Cerebellar nuclear complex (tissue), 1 donor: ENCODE measurements at places on chromosomes 2 and 18.

- no peak for DNase-seq
These were observed 3.6 kb upstream of the RNU2-63P start for GRCh38 chr2:88019985-88020384.

DNA sequence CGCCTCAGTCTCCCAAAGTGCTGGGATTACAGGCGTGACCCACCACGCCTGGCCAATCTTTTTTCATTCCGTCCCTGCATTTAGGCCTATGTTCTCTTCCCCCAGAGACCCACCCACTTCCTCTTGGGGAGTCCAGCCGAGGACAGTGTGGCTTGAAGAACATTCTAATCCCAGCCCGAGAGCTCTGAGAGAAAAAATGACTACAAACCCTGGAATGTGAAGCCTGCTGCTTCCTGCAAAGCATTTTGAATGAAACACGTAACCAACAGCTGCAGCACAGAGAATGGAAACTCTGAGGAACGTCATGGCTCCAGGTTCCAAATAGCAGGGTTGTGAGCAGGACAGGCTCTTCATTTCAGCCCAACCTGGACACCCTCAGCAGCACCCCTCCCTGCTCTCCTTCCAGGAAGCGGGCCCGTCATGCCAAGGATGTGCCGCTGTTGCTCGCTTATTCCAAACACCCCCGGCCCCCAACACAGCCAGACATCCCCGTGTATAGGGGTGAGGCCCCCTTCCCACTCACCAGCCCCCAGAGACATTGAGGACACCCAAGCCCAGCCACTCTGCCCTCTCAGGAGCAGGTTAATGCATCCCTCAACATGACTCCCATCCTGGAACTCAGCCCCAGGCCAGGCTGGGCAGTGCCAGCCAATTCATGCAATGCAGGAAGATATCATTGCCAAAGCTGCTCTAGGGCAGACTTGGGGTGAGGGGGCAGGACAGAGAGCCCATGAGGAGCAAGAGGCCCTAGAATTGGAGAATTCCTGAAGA, 139.8 kb downstream of the ZFP36L2 start:
- no peak for DNase-seq

DNA sequence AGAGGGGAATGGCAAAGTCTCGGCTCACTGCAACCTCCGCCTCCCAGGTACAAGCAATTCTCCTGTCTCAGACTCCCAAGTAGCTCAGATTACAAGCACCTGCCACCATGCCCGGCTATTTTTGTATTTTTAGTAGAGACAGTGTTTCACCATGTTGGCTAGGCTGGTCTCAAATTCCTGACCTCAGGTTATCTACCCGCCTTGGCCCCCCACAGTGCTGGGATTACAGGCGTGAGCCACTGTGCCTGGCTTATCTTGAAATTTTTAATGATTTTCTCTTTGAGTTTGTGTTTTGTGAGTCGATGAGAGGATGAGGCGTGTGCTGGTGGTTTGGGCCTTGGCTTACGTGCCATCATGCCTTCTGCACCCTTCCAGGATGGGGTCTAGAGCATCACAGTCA, 101.3 kb upstream of the ST3GAL5 start:
- DNase-seq, result no peak

DNA sequence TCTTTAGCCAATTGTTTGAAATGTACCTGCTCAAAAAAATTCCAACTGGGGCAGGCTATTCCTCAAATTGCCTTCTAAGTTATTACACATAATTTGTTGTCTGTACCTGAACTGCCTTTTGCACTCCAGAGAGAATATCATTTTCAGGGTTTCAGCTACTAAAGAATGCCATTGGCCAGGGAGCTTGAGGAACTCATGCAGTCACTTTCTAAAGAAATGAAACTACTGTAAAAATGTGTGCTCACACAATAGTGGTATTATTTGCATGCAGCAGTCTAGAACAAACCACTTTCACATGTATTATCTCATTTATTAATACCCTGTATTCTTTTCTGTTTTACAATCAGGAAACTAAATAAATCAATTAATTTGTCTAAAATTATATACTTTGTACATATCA, 152.2 kb downstream of the PID1 start:
- no peak for DNase-seq

DNA sequence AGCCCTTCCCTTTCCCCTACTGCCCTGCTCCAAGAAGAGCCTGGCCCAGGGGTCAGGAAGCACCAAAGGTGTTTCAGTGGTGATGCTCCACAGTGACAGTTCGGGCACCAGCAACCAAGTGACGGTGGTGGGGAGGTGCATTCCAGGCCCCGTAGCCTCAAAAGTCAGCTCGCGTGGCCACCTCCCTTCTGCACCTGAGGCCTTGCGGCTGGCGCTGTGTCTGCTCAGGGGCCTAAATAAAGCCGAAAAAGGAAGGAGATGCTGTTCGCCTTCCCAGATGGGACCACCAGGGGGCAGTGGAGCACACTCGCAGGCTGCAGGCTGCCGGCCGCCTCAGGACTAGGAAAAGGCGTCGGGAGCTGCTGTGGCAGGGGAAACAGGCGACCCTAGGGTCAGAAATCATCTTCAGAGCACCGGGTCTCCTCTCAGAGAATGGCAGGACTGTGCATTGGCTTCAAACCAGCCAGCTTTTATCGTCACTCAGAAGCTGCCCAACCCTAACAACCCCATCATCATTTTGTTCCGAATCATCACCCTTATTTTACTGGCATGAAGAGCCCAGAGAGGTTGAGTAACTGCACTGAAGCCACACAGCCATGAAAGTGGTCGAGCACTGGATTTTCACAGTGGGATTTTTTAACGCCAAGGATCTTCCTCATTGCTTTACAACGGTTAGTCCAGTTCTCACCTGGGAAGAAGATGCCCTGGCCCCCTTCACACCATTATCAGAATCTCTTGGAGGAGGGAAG, 213.0 kb upstream of the CELF4 start:
- DNase-seq, result no peak

DNA sequence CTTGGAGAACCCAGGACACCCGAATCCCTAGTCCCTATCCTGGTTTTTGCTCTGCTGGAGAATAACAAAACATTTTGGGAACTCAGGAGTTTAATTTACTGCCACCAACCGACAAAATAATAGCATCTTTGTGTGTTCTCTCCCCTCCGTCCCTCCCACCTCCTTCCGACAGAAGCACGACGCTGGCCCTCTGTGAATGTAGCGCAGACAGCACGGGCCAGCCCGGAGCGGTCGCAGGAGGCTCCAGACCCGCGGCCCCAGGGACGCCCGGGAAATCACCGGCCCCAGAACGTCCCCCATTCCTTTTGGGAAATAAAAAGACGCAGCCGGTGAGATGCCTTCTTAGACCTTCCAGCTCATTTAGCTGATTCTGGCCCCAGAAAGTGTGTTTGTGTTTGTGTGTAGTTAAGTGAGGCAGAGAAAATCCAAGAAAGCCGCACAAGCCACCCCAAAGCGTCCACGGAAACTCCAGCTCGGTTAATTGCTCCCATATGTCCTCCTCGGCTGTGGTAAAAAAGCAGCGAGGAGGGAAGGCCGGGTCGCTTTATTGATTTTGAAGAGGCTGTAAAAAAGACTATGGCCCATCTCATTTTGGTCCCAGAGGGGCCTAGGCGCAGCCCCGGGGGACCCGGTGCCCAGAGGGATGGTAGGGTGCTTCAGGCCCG, 577 bp upstream of the TANC1 start:
- DNase-seq, result no peak

DNA sequence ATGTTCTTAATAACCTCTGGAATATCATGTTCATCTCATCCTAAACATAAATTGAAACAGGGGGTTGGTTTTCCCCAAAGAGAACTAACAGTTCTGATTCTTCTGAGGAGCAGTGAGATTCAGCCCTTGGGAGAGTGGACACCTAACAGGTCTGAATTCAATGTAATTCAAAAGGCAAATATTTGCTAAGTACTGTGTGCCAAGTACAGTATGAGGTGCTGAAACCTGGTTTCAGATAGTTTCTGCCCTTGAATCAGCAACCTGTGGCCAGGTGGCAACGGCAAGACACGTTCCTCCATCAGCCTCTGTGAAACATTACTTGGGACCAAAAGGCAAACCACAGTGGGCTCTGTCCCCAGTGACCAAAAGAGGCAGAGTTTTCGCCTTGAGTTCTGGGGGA, 1.3 kb downstream of the LRRC30 start:
- no peak for DNase-seq

DNA sequence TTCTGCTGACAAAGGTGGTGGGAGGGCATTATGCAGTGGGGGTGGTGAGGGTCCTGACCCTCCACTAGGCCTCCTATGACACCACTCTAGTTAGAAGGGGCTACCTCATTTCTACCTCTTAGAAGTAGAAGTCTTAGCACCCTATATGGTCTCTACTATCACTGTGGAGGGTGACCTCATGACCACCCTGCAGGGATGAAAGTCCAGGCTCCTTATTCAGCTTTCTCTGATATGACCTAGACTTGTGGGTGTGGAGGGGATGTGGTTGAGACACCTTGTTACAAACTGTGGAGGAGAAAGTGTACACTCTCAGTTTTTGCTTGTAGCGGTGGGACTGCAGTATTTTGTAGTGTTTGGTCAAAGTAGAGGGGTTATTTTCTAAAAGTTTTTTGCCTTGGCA, 18.6 kb downstream of the TMEM182 start:
- DNase-seq, result no peak

DNA sequence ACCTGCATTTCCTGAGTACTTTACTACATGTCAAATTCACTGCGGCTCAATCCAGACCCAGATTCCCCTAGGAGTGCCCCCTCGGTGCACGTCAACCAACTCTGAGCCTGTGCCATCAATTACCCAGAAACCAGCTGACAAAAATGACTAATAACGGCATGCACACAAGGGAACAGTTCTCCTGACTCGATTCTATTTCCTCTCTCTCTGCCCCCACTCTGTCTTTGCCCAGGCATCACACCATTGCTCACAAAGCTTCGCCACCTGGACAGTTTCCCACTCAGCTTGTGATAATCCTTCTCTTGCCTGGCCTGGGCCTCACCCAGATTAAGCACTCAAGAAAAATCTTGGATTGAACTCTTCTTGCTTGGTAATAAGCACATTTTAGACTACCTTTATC, 115.3 kb upstream of the NDUFV2 start:
- DNase-seq, result no peak

DNA sequence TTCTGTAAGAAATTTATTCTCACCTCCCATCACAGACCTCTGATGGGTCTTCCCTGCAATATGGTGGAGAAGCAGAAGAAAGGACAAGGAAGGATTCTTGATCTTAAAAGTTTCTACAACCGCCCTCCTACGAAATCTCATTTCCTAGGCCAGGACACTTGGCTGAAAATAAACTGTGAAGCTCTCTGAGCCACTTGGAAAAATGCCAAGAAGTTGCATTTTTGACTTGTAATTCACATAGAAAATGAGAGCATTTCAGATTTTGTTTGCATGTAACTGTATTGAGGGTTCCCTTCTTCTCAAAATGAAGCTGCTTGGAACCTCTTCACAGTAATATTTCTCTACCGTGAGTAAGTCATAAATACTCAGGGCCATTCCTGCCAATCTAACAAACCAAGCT, 458.3 kb upstream of the SLC14A2 start:
- DNase-seq, result no peak

- DNase-seq, result no peak
These were observed 19.0 kb downstream of the TBC1D8 start for GRCh38 chr2:101132202-101132601.

- DNase-seq, result no peak
These were observed 647.0 kb upstream of the NXPH2 start for GRCh38 chr2:139427164-139427563.

- no peak for DNase-seq
These were observed 20.1 kb upstream of the TTC39C start for GRCh38 chr18:23994361-23994902.

GRCh38 chr2:74735564-74735963, 81.5 kb downstream of the SEMA4F start:
- no peak for DNase-seq

GRCh38 chr2:241313543-241314095, 1.9 kb downstream of the HDLBP start:
- DNase-seq, result no peak

- no peak for DNase-seq
These were observed 331.1 kb upstream of the SLC14A2 start for GRCh38 chr18:45284174-45284573.

DNA sequence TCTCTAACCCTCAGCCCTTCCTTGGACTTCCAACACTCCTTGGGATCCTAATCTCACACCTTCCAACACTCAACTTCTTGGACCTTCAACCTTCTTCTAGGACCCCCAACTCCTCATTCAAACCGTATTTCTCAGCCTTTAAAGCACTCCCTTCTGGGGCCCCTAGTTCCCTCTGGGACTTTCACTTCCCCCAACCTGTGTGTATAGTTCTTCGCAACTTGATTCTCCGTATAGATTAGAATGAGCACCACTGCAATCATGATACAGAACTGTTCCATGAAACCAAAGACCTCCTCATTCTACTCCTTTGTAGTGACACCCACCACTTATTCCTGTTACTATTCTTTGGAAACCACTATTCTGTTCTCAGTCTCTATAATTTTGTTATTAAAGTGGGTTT, 62.0 kb upstream of the NFU1 start:
- DNase-seq, result no peak

DNA sequence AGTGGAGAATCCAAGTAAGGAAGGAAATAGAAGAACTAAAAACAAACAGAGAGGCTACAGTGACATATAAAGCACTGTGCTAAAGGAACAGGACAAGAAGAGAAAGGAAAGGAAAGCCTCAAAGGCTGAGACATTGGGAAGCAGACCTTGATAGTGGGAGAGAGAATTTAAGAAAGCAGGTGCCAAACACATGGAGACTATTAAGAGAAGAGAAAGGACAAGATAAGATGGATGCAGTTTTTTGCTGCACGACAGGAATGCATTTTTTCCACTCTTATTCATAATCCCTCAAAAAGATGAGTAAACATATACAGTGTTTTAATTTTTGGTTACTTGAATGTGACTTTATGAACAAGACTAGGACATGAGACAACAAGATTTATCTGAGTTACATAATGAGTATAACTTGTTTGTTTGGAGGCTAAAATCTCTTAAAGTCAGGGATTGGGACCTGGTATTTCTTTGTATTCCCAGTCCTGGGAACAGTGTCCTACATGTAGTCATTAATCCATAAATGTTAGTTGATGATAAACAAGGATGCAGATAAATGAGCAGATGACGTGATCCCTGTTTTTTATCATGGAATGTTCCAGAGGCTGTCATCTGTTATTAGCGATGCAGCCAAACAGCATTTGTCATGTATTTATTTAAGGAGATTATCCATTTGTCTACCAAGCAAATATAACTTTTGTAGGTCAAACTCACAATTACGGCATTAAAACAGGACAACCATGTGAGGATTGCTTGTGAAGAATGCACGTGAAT, 141.7 kb downstream of the DNER start:
- DNase-seq, result no peak

DNA sequence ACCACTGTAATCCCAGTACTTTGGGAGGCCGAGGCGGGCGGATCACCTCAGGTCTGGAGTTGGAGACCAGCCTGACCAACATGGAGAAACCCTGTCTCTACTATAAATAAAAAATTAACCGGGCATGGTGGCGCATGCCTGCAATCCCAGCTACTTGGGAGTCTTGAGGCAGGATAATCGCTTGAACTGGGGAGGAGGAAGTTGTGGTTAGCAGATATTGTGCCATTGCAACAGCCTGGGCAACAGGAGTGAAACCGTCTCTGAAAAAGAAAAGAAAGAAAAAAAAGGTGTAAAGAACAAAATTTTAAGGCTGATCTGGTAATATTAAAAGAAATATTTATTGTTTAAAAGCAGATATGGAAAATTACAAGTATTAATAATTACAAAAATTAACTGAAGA, 29.7 kb downstream of the ZNF804A start:
- no peak for DNase-seq

- no peak for DNase-seq
These were observed 221.7 kb upstream of the SH3BP4 start for GRCh38 chr2:234730066-234730640.

GRCh38 chr2:16198166-16198912, 258.0 kb downstream of the MYCN start:
- DNase-seq, result no peak

- no peak for DNase-seq
These were observed 16.4 kb upstream of the CYP1B1 start for GRCh38 chr2:38092196-38092902.
